Heart right ventricle (tissue), 16 donors: ENCODE measurements at places on chromosomes 11 and 22. TPM values are rescaled to one million over a fixed set of nuclear protein-coding genes. Genes with fewer than 3 reads are reported as not detected.

GRCh38 chr11:14253840-14254239 lies 105.1 kb downstream of the RRAS2 start:
- no peaks in the 10 kb centered on the region for H3K27me3 ChIP-seq
- H3K27ac ChIP-seq: no peak overlapping the region
- H3K4me1 ChIP-seq: peaks cover 14% of the 10 kb centered on the region
- H3K4me3 ChIP-seq: no peak overlapping the region
- no peaks in the 10 kb centered on the region for H3K36me3 ChIP-seq

- no peaks in the 10 kb centered on the region for H3K27me3 ChIP-seq
- no peak overlapping the region for H3K27ac ChIP-seq
- H3K4me1 ChIP-seq: no peaks in the 10 kb centered on the region
- DNase-seq: no peak
These were observed 50.5 kb upstream of the ADA2 start for GRCh38 chr22:17269607-17270261.

- no peak for DNase-seq
These were observed 23.7 kb upstream of the FXYD6 start for GRCh38 chr11:117900121-117900648.

DNA sequence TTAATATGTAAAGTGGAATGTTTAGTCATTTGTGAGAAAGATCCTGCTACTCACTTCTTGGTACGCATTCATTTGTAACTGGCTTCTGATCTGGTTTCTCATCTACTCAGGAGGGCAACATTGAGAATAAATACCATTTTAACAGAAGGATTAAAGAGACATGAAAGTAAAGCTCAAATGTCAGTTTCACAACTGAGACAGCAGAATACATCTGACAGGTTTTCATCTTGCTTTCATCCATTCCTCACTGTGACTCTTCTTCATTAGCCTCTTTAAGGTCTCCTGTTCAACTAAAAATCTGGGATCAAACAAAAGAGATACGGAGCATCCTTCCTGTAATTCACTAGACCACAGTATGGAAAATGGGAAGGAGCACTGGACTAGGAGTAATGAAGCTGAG lies 31.4 kb upstream of the CCDC89 start:
- no peaks in the 10 kb centered on the region for H3K27me3 ChIP-seq
- no peaks in the 10 kb centered on the region for H3K36me3 ChIP-seq
- peaks cover 4% of the 10 kb centered on the region for H3K4me1 ChIP-seq
- no peak for DNase-seq
- peak overlapping the region; percentile 29 for H3K27ac ChIP-seq

- peaks cover 41% of the 10 kb centered on the region for H3K27me3 ChIP-seq
- no peaks in the 10 kb centered on the region for H3K4me1 ChIP-seq
- no peak for DNase-seq
- no peak overlapping the region for H3K27ac ChIP-seq
- no peak overlapping the region for H3K4me3 ChIP-seq
These were observed 11.1 kb upstream of the SCGB1D4 start for GRCh38 chr11:62309991-62310390.

- H3K36me3 ChIP-seq: no peaks in the 10 kb centered on the region
- peak; percentile 62 for DNase-seq
- no peaks in the 10 kb centered on the region for H3K27me3 ChIP-seq
- H3K4me1 ChIP-seq: peaks cover 97% of the 10 kb centered on the region
These were observed 61.6 kb downstream of the LRP5 start for GRCh38 chr11:68373815-68374501.

GRCh38 chr11:126082251-126083109 lies 19.8 kb upstream of the CDON start:
- H3K36me3 ChIP-seq: no peaks in the 10 kb centered on the region
- no peaks in the 10 kb centered on the region for H3K4me1 ChIP-seq
- no peak overlapping the region for H3K27ac ChIP-seq
- no peak for DNase-seq

GRCh38 chr11:121881806-121882205 lies 234.2 kb downstream of the BLID start:
- peaks cover 12% of the 10 kb centered on the region for H3K4me1 ChIP-seq
- no peak overlapping the region for H3K27ac ChIP-seq
- no peak for DNase-seq
- no peaks in the 10 kb centered on the region for H3K36me3 ChIP-seq

DNA sequence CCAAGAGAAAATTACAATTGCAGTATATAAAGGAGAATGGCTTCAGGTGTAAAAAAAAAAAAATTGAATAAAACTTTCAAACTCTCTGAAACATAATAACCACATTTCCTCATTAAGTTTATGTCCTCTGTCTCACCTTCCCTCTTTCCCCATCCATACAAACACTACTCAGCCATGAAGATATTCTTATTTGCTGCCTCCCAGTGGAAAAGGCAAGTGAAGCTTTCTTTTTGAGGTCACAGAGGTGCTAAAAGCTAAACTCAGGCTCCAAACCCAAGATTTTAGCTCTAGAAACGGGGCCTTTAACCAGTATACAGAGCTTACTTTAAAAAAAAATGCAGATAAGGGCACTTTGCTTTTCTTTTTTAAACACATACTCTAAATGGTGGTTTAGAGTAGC lies 1568.5 kb downstream of the FAM181B start:
- H3K4me3 ChIP-seq: no peak overlapping the region
- no peak overlapping the region for H3K27ac ChIP-seq
- no peaks in the 10 kb centered on the region for H3K4me1 ChIP-seq
- DNase-seq: no peak
- H3K36me3 ChIP-seq: no peaks in the 10 kb centered on the region

DNA sequence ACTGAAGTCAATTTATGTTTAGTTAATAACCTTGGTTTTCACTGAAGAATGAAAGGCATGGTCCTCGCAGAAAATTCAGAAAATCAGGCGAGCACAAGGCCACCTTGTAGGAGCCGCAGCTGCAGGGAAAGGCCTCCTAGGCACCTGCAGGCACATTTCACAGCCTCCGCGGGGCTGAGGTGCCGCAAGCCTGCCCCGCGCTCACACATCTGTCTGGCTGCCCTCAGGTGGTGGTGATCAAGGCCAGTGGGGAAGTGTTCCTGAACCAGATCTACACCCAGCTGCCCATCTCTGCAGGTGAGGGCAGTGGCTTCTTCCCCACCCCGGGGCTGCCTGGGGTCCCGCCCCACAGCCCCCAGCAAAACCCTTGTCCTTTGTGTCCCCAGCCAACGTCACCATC lies 10.5 kb downstream of the MUC5AC start:
- no peak for DNase-seq
- no peaks in the 10 kb centered on the region for H3K27me3 ChIP-seq
- no peak overlapping the region for H3K27ac ChIP-seq
- no peaks in the 10 kb centered on the region for H3K4me1 ChIP-seq
- H3K36me3 ChIP-seq: no peaks in the 10 kb centered on the region
- no peak overlapping the region for H3K4me3 ChIP-seq

GRCh38 chr11:93513772-93514171 lies 29.4 kb downstream of the SMCO4 start:
- no peaks in the 10 kb centered on the region for H3K27me3 ChIP-seq
- DNase-seq: no peak
- H3K27ac ChIP-seq: no peak overlapping the region
- H3K36me3 ChIP-seq: no peaks in the 10 kb centered on the region
- H3K4me1 ChIP-seq: peaks cover 17% of the 10 kb centered on the region

GRCh38 chr22:37896939-37897338 lies 9.2 kb upstream of the MICALL1 start:
- peak overlapping the region; percentile 43 for H3K27ac ChIP-seq
- no peaks in the 10 kb centered on the region for H3K27me3 ChIP-seq
- H3K4me3 ChIP-seq: no peak overlapping the region
- H3K36me3 ChIP-seq: no peaks in the 10 kb centered on the region

GRCh38 chr22:18974477-18975180 lies 38.5 kb upstream of the PRODH start:
- H3K4me3 ChIP-seq: no peak overlapping the region
- DNase-seq: no peak
- H3K4me1 ChIP-seq: peaks cover 6% of the 10 kb centered on the region
- no peaks in the 10 kb centered on the region for H3K36me3 ChIP-seq
- peaks cover 16% of the 10 kb centered on the region for H3K27me3 ChIP-seq
- H3K27ac ChIP-seq: no peak overlapping the region

- H3K4me1 ChIP-seq: no peaks in the 10 kb centered on the region
- H3K4me3 ChIP-seq: no peak overlapping the region
- peaks cover 12% of the 10 kb centered on the region for H3K27me3 ChIP-seq
- H3K27ac ChIP-seq: no peak overlapping the region
These were observed 166.0 kb downstream of the KIRREL3 start for GRCh38 chr11:126834573-126834972.

- H3K4me3 ChIP-seq: no peak overlapping the region
- DNase-seq: no peak
- no peaks in the 10 kb centered on the region for H3K27me3 ChIP-seq
- no peak overlapping the region for H3K27ac ChIP-seq
- H3K36me3 ChIP-seq: no peaks in the 10 kb centered on the region
These were observed 189.3 kb downstream of the FAT3 start for GRCh38 chr11:92413757-92414513.

DNA sequence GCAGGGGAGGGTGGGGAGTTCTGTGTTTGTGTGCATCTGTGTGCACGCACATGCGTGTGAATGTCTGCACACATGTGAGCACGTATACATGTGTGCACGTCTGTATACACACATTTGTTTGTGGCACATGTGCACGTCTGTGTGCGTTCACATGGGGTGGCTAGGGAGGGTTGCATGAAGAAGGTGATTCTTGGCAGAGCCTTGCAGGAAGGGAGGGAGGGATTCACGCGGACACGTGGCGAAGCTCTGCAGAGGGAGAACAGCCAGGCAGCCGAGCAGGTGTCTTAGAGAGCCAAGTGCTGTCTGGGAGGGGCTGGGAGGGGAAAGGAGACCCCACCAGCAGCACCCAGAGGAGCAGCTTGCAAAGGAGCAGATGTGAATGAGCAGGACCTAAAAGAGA lies 372.1 kb downstream of the BRD1 start:
- H3K4me3 ChIP-seq: no peak overlapping the region
- DNase-seq: no peak
- peaks cover 4% of the 10 kb centered on the region for H3K27me3 ChIP-seq
- H3K27ac ChIP-seq: no peak overlapping the region
- H3K36me3 ChIP-seq: no peaks in the 10 kb centered on the region

GRCh38 chr11:130467116-130467900 lies 18.9 kb downstream of the ADAMTS15 start:
- no peaks in the 10 kb centered on the region for H3K4me1 ChIP-seq
- no peaks in the 10 kb centered on the region for H3K27me3 ChIP-seq
- no peak for DNase-seq
- H3K36me3 ChIP-seq: peaks cover 48% of the 10 kb centered on the region

- H3K4me3 ChIP-seq: no peak overlapping the region
- no peak overlapping the region for H3K27ac ChIP-seq
- no peaks in the 10 kb centered on the region for H3K27me3 ChIP-seq
- no peaks in the 10 kb centered on the region for H3K36me3 ChIP-seq
These were observed 84.9 kb downstream of the CSNK2A3 start for GRCh38 chr11:11268119-11268518.

- no peaks in the 10 kb centered on the region for H3K27me3 ChIP-seq
- H3K27ac ChIP-seq: peak overlapping the region; percentile 55
- H3K36me3 ChIP-seq: peaks cover 13% of the 10 kb centered on the region
- peaks cover 38% of the 10 kb centered on the region for H3K4me1 ChIP-seq
These were observed 52.5 kb upstream of the NNMT start for GRCh38 chr11:114243461-114244372.

DNA sequence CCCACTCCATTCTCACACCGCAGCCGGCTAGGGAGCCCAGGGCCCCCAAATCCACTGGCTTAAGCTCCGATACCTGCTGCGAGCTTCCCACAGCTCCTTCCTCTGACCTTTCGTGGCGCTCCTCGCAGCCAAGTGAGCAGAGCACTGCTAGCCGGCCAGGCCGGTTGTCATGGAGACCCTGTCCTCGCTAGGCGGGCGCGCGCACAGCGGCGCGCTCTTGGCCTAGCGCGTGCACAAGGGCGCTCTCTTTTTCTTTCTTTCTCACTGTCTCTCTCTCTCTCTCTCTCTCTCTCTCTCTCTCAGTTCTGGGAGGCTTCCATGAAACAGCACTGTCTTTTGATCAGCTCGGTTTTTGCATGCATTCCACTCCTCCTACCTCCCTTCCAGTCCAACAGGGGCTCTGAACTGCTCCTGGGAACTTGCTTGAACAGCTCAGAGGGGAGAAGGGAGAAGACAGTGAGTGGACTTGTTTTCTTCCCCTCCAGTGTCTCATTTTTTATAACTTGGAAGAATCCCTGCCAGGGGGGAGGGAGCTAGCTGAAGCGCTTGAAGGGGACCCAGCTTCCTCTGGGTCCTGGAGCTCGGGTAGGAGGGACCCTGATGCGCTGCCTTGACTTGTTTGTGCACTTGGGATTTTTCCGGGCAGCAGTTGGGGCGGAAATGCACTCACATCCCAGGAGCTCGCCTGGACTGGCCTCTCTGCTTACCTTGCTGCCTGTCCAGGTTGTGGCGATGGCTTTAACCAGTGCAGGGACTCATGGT lies 100.3 kb upstream of the AKIP1 start:
- no peaks in the 10 kb centered on the region for H3K36me3 ChIP-seq
- DNase-seq: peak; percentile 82
- H3K4me1 ChIP-seq: peaks cover 50% of the 10 kb centered on the region
- peak overlapping the region; percentile 23 for H3K4me3 ChIP-seq

- DNase-seq: no peak
- H3K27ac ChIP-seq: no peak overlapping the region
- peak overlapping the region; percentile 59 for H3K4me3 ChIP-seq
- H3K36me3 ChIP-seq: no peaks in the 10 kb centered on the region
These were observed 1.8 kb downstream of the GAS2 start for GRCh38 chr11:22668005-22668796.

DNA sequence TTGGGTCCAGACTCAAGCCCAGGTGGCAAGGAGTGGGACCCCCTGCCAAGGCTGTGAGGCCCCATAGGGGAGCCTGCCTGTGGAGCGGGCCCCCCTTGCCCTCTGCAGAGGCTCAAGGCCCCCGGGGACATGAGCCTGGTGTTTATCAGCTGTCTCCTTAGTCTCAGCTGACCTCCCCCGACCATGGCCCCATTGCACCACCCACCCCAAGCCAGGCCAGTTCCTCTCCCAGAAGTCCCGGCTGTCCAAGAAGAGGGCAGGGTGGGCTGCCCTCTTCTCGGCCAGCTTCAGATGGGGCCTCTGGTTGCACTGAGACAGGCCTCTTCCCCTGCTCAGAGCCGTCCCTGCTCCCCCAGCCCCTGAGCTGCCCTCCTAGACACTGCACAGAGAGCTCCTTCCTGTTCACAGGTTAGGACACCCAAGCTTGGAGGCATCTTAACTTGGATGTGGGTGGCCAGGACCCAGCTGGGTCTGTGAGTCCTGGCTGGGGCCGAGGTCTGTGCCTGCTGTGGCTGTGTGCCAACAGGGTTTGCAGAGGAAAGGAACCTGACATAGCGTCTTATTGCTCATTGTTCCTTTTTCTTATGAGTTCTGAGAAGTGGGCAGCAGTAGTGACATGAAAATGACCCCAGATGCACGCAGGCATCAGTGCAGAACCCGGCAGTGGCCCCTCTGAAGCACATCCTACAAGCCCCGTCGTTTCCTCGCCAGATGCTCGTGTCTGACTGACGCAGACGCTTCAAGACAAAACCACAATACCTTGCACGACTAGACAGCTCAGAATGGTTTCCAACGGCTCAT lies 5.4 kb downstream of the TRABD start:
- peak overlapping the region; percentile 13 for H3K27ac ChIP-seq

Gene LGR4
- total RNA-seq: 20.8 TPM

Gene RHOD
- total RNA-seq: 28.9 TPM

Gene ROBO4
- 39.2 TPM for total RNA-seq

Gene SLC7A4
- total RNA-seq: 0.78 TPM

Gene SOX6
- 18.0 TPM for total RNA-seq

Gene ARVCF
- total RNA-seq: 26.9 TPM

Gene MAPK8IP2
- 0.52 TPM for total RNA-seq

Gene TRIM48
- total RNA-seq: not detected

Gene SMCO4
- total RNA-seq: 48.2 TPM

Gene MAJIN
- total RNA-seq: not detected
